Left lobe of liver (tissue), 2 donors: ENCODE measurements at places on chromosomes 7 and 10.

DNA sequence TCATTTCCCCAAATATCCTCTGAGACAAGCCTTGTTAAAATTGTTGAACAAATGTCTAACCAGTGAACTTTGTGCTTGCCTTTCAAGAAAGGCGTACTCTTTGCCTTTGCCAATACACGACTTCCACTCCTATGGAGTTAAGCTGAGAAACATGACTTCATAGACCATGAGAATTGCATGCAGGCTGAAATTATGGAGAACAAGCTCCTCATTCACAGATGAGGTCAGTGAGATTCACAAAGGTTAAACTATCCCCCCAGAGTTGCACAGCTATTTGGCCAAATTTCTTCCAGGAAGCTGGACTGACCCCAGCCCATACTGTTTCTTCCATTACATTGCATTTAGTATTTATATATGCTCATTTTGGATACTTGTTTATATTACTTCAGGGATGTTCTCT is 221.4 kb upstream of the SEMA3C start:
- DNase-seq: no peak

GRCh38 chr7:46492466-46492865 is 571.4 kb upstream of the IGFBP3 start:
- DNase-seq: no peak

GRCh38 chr7:41771717-41772116 is 68.8 kb upstream of the INHBA start:
- no peak for DNase-seq

DNA sequence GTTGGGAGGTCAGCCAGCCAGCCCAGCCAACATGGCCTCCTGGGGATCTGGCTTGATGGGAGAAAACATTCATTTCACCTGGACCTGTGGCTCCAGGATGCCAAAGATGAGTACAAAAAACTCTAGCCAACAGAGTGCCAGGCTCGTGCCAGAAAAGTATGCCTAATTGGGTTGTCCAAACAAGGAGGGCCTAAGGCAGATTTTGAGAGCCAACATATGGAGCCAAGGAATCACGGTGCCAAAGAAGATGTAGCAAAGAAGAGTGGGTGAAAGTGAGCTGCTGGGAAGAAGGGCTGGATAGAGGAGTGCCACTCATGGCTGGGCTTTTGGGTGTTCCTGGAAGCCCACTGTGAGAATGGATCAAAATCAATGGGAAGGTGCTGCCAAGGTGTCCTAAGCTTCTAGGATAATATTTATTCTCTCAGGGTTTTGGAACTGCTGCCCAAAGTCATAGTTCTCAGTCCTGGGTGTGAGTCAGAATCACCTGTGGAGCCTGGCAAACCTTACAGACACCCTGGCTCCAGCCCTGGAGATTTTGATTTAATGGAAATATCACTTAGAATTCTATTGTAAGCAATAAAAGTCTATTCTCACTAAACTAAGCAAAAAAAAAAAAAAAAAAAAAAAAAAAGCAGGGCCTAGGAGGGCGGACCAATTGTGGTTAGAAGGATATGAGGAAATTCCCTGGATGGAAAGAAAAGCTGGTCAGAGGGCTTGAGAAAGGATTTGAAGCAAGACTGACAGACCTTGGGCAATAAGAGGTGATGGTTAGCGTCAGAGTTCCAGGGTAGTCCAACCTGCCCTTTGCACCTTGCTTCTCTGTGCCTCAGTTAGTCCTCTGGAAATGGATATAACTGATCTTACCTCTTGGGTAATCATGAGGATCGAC is 182.2 kb upstream of the PRR15 start:
- peak; percentile 73 for DNase-seq

DNA sequence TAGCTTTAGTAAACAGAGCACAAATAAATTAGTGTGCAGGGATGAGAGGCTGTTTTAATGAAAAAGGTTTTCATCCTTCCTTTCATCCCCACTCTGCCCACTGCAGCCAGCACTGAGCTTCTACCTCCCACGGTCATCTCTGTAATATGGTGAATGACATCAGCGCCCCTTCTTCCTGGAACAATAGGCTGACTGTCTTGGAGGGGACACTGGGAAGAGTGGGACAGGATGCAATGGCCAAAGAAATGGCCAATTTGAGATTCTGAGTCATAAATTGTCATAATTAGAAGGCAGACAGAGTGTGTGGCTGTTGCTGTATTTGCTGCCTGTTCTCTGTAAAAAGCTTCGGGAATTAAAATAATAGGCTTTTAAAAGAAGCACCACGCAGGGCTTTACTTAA is 126.7 kb upstream of the CALN1 start:
- no peak for DNase-seq

GRCh38 chr10:47059606-47060311 is 148.5 kb downstream of the PTPN20 start:
- DNase-seq: no peak

DNA sequence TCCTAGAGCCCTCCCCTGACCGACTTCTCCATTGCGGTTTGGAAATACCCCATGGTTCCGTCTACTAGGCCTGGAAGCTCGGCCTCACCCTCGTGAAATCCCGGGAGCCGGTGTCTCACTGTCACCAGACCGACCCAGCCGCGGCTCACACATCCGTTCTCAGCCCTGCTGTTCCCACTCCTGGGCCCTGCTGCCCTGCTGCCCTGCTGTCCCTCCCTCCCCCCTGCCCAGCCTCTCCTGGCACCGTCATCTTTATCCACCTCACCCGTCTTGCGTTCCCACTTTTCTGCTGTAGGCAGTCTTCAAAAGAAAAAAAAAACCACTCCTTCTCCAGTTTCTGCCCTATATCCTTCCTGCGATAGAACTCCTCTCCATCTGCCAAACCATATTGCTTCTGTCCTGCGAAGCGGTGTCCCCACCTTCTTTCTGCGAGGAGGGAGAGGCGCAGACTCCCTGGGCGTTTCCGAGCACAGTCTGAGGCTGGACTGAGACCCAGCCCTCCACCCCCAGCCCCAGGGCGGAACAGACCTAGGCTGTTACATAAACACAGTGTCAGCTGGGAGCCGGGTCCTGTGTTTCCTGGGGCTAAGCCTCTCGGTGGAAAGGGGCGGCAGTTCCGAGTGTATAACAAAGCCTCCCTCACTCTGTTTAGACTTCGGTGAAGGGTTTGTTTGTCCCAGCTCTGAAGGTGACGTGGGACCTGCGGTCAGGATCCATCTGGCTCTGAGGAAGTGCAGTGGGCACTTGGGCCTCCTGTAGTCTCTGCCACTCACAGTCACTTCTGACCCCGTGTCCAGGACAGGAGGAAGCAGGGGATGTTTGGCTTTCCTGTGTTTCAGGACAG is 2.8 kb downstream of the AGAP3 start:
- no peak for DNase-seq

- no peak for DNase-seq
Observed at GRCh38 chr10:131666091-131666490, 234.7 kb upstream of the PPP2R2D start.
